ENCODE measurements at places on chromosomes 3 and 15.

DNA sequence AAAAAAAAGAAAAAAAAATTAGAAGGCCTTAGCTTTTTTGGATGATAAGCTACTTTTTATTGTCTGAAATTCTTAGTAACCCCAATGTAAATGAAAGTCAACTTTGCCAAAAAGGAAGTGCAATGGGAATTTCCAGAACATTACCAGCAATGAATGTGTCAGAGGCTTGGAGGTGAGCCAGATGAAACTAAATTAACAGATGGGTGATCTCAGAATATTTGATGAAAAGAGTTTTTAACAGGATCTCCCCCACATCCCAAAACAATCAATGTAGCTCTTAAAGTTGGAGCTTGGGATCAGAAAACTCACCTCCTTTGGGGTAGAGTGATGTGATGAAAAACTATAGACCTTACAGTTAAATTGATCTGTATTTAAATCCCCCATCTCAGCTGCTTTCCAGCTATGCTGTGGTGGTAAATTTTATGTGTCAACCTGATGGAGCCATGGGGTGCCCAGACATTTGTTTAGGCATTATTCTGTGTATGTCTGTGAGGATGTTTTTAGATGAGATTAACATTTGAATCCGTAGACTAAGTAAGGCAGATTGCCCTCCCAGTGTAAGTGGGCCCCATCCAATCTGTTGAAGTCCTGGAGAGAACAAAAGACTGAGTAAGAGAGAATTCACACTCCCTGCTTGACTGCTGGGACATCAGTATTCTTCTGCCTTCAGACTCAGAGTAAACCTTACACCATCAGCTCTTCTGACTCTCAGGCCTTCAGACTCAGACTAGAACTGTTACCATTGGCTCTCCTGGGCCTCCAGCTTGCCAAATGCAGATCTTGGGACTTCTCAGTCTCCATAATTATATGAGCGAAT, 84.3 kb upstream of the TNFSF10 start:
- no peak for DNase-seq

GRCh38 chr15:64781299-64781698, 5.9 kb upstream of the RBPMS2 start:
- DNase-seq, result no peak

GRCh38 chr15:68502398-68502901, 70.5 kb upstream of the ITGA11 start:
- DNase-seq, result no peak

DNA sequence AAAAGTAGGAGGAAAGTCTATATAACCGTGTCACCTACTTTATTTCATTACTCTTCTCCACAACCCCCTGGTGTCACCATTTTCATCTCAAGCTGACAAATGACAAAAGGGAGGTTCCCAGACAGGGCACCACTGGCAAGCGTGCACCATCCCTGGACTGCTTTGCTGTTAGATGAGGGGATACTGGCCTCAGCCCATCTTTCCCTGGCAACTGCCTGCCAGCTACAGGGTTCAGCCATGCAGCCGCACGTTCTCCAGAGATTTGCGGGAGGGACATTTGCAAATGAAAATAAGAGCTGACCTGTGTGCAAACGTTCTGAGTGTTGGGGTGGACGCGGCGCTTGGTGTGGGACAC, 660 bp downstream of the UROC1 start:
- DNase-seq, result no peak

DNA sequence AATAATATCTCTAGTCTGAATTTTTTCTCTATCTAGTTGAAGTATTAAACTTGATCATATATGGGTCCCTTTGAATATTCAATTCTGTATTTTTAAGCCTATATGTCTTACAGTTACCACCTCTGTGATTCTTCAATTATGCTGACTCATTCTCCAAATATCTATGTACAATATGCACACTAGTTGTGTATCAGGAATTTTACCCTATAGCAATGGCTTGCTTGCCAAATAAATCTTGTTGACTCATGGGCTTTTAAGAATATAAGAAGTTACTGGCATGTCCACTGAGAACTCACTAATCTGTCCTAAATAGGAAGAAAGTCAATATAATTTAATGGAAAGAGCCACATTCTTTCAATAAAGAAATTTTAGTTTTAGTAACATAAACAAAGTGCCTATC, 656.3 kb downstream of the RBMS3 start:
- no peak for DNase-seq

- no peak for DNase-seq
These were observed 454.4 kb downstream of the LPP start for GRCh38 chr3:188608401-188608800.

GRCh38 chr3:98532275-98532637, 478 bp downstream of the GPR15 start:
- DNase-seq, result no peak

DNA sequence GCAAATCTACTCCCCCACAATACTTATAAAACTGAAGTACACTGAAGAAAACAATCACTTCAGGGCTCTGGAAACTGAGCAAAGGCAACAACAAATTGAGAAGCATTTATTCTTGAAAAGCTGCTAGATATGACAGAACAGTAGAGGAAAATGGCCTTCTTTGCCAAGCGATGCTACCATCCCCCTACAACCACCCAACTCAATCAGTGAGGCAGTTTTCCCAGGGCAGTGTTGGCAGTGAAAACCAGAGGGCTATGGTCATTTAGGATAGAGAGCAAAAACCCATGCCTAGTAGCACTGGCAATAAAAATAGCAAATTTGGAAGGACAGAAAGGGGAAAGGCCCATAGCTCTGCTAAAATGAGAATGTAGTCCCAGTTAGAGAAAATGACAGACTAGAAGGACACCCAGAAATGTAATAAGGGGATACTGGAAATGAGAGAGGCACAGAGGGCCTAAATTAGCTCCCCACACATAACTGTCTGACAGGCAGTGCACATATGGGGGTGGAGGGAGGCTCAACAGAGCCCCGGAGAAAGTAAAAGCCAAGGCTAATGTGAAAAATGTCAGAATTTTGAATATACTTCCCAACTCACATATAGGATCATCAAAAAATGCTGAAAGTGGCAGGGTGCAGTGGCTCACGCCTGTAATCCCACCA, 143.5 kb downstream of the GSK3B start:
- DNase-seq, result no peak
